ENCODE measurements at places on chromosomes 3 and 15.
A peak's percentile ranks its signal among the peaks of the same experiment; 100 is the strongest.

- ATAC-seq, result no peak
Measured at GRCh38 chr15:100159436-100159835, 182.3 kb downstream of the ADAMTS17 start.

- ATAC-seq, result peak; percentile 39
Measured at GRCh38 chr3:75906555-75907112, 121.3 kb upstream of the ZNF717 start.

DNA sequence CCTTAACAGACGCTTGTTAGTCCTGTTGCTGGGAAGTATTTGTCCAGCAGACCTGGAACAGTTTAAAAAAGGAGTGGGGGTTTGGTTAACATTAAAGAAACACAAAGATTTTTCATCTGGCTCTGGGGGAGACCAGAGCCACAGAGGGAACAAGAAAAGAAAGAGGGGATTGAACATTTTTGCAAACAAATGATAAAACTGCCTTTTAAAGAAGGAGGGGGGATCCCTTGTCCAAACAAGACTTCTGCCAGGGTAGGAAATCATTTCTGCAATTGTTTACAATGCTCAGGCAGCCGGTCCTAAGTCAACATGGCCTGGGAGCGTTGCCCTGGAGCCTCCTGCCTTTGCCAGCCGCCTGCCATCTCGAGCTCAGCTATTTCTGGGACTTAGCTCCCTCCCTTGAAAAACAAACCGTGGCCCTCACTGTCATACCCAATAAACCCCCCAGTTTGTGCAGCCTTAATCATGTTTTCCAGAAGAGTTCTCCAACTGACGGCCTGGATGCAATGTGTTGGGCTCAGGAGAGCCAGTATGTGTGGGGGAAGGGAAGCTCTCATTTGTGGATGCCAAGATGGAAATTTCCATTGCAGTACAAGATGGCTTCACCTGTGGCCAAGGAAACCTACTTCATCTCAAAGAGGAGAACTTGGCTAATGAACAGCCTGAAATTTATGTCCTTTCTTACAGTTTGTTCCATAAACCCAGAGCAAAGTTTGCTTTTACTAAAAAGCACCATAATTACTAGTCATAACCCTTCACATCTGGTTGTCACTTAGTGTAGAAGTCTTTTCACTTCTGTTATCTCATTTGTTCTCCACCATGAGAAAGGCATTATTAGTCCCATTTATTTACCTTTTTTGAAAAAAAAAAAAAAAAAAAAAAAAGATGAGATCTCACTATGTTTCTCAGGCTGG lies 75.9 kb upstream of the RNU6-1 start:
- no peak for ATAC-seq

GRCh38 chr3:56610669-56611335 lies 53.8 kb downstream of the CCDC66 start:
- ATAC-seq, result no peak

- peak; percentile 28 for ATAC-seq
Measured at GRCh38 chr15:81296673-81297072, 27.3 kb downstream of the STARD5 start.

DNA sequence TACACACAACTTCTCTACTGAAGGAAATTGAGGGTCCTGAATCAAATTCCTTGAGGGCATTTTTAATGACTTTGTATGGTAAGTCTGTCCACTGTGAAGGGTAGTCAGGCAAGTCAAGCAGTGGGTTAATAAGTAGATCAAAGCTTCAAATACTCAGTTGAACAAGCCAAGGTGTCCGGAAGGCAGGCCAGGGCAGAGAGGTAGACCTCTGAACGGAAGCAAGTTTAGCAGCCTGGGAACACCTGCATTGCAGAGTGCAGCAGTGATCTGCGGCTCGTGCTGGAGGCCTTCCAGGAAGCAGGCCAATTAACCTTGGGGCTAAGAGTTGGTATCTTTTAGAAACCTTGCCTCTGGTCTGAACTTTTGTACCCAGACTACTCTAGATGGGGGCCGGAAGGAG lies 143.8 kb downstream of the LRTM1 start:
- no peak for ATAC-seq

- ATAC-seq, result peak; percentile 40
Measured at GRCh38 chr3:46705751-46706552, 4.8 kb downstream of the TMIE start.

DNA sequence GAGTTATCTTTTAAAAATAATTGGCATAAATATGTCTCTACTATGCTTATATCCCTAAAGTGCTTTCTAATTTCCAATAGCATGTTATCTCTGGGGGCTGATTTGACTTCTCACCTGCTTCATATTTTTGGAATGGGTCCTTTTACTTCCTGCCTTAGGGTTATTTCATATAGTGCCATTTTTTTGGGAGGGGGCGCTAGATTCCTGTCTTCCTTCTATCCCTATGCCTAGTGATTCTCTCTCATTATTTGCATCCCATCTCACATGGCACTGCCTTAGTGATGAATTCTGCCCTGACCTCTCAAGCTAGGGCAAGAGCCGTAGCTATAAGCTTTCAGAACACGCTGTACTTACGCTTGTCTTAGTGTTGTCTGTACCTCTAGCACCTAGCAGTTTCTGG lies 150.3 kb upstream of the SLITRK3 start:
- ATAC-seq, result no peak

DNA sequence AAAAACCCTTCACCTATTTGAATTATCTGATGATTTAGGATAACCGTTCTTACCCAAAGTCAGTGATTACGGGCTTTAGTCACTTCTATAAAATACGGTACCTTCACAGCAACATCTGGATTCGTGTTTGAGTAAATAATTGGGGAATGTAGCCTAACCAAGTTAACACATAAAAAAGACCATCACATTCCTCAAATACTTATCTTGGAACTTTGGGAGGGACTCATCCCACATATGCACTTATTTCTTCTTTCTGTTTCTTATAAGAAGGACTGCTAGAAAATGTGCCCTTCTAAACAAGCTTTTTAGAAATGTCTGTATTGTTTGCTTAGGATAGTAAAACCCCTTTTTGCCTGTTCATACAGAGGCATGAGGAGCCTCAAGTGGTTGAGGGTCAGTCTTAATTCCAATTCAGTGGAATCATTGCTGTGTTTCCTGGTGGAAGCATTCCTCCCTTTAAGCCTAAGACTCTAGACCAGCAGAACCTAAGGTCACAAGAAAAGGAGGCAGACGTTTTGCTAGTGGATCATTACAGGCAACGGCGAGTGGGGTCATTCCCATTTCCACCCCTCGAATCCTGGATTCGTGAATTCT lies 67.5 kb downstream of the TMEM44 start:
- ATAC-seq, result no peak

DNA sequence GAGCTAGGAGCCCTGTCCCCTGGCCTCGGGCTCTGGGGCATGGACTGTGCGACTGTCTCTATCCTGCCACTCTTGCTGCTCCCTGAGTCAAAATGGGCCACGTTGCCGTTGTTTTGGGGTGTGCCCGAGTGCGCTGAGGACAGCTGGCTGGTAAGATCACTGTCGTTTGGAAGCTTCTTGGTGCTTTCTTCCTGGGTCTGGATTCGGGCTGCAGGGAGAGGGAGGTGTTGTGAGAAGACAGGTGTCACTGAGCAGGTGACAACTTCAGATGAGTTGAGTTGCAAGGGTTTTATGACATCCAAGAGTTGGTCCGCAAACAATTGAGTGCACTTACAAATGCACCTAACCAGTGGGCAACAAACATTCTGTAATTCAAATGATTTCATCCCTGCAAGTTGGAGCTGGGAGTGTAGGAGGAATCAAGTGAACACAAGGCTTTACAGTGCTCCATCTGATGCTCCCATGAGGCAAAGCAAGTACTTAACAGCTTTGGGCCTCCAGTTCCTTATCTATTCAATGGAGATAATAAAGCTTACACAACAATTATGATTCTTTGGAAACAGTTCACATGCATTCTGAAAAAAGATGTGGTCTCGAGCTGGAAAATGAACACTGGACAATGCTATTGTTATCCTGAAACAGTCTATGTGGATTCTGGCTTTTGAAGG lies 11.0 kb upstream of the STARD5 start:
- no peak for ATAC-seq

DNA sequence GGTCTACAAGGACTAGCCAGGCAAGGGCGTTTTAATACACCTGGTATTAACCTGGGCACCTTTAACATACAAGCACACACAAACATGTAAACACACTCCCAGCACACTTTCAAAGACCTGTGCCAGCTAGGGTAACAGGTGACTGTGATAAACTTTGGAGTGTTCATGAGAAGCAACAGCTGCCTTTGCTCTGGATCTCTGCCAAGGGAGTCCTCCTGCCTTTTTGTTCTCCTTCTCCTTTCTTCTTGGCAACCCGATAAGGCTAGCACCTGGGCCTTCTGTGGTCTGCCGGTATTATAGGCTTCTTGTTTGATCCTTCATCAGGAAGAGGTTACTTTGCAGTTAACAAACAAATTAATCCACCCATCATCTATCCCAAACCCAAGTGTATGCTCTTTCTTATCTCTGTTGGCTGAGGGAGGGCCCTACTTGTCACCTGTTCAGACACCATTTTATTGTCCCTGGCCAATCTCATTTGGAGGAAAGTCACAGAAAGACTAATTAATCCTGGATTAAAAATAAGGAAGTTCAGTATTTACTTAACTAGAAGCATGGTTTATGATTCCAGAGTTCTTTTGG lies at the start of gene RETNLB:
Gene RETNLB (minus strand): TSS at position 7 of the 579 bp plus-strand sequence. CDS start 225 bp downstream, outside the sequence.
- no peak for ATAC-seq

DNA sequence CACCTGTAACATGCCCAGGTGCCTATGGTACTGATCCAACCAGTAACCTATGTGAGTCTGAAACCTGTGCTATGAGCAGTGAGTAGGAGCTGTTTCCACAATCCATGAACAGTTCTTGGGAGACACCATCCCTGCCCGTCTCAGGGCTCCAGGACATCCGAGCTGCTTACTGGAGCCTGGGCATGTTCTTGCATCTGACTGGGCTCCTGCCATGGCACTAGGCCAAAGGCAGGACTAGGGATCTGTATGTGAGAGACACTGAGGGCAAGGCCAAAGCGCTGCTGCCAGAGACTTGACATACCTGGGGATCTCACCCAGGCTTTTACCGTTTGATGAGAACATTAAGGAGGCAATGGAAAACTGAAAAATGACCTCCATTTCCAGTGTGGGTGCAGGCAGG lies 59.8 kb downstream of the WDR76 start:
- ATAC-seq, result no peak

DNA sequence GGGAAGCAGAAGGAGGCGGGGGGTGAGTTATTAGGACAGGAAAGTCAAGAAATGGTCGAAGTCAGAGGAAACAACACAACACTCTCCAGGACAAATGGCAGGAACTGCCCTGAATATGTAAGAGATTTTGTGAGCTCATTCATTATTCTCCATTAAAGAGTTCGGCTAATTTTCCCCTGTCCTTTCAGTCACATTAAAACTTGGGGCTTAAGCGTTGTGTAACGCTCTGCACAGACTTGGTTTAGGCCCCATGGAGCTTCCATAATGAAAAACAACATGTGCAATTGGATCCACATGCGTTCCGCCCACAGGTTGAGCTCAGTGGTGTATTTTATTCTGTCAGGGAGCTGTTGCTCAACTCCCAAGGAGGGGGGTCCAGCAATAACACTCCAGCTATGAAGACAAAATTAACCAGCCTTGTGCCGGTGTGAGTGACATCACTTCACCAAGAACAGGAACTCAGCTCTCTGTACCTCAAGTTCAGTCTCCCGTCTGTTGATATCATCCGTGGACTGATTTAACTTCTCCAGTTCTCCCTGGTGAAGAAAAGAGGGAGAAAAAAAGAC lies 2.3 kb downstream of the SH3BP5 start:
- ATAC-seq, result no peak

DNA sequence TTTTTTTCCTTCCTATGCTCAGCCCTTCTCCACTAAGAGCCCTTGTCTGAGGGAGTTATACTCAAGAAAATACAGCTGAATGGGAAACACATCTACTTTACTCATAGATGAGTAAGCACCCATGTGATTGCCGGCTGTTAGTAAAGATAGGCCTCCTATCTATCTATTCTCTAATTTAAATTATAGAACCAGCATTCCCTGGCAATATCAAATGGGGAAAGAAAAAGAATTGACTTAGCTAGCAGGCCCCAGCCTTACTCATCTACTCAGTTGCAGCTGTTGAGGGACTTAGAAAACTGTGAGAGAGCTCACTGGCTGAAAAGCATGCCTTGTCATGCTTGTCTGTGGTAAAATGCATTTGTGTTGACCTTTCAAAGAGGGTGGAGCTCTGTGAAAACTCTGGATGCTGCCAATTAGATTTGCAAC lies 116.9 kb upstream of the LRRFIP2 start:
- ATAC-seq, result peak; percentile 55

- peak; percentile 29 for ATAC-seq
Measured at GRCh38 chr3:55487381-55488241, 505 bp upstream of the WNT5A start.

DNA sequence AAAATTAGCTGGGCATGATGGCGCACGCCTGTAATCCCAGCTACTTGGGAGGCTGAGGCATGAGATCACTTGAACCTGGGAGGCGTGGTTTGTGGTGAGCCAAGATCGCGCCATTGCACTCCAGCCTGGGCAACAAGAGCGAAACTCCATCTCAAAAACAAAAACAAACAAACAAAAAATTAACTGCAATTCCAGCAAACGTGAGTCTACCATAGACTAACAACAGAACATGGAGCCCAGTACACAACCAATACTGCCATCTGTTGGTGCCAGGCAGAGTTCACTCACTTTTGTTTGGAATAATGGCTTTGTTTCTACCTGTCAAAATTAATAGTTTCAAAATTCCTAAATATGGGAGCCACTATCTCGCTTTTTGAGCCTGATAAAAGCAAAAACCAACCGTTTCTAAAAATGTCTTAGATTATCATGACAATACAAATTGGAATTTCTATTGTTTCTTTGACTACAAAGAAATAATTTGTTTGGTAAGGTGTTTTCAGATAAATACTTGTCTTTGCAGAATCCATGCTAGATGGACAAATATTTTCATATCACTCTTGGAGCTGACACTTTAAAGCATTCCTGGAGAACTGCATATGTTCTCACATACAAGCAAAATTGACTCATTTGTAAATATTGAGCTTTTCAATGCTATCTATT lies 45.0 kb downstream of the GPR176 start:
- ATAC-seq, result peak; percentile 55

DNA sequence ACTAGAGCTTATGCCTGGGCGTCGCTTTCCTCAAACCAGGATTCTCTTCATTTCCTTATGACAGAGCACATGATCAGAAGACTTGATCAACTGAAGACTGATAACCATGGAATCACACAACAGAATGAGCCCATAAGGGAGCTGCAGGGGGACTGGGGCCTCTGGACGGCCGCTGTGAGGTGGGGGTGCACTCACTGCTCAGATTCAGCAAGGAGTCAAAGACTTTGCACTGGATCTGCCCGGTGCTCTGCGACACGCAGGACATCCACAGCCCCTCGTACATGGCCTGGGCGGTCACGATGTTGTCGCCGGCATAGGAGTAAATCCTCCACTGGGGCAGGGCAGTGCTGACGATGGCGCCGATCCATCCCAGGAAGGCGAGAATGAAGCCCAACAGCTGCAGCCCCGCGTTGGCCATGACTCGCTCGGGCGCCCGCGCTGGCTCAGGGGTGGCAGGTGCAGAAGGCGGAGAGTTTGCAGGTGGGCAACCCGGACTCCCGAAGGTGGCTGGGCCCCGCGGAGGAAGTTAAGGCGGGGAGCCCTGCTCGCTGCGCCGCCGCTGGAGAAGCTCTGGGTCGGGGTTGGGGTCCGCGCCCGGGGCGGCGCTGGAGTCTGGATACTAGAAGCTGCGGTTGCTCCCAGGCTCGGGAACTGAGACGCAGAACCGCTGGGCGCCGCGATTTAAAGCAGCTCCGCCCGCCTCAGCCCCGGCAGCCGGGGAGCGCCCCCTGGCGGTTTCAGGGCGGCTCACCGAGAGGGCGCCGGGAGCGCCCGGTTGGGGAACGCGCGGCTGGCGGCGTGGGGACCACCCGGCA lies at the start of gene CLDN1:
Gene CLDN1 (minus strand): TSS at position 658 of the 815 bp plus-strand sequence. CDS start 240 bp downstream, at position 418.
- ATAC-seq, result peak; percentile 75

- ATAC-seq, result no peak
Measured at GRCh38 chr3:39323494-39323893, 6.0 kb upstream of the CCR8 start.

GRCh38 chr3:48433472-48434118 lies 3.7 kb upstream of the PLXNB1 start:
- ATAC-seq, result peak; percentile 64
